A172 (cell line): ENCODE measurements at places on chromosomes 1 and 21. TPM values are rescaled to one million over a fixed set of nuclear protein-coding genes. Genes with fewer than 3 reads are reported as not detected.

Gene TFF1
- not detected in 2 replicates for total RNA-seq

Gene TIE1
- 0.41 and 3.2 TPM in 2 replicates for total RNA-seq

Gene ZNF683
- total RNA-seq = not detected in 2 replicates

Gene DIO1
- total RNA-seq = not detected in 2 replicates

Gene SLC6A9
- 0.40 and 2.1 TPM in 2 replicates for total RNA-seq

Gene CNIH4
- total RNA-seq = 120 TPM in 2 replicates

Gene MYOCOS
- not detected in 2 replicates for total RNA-seq

Gene ARV1
- 61.1 and 69.1 TPM in 2 replicates for total RNA-seq

Gene C1orf141
- not detected in 2 replicates for total RNA-seq

Gene RUSC1
- 47.0 and 48.2 TPM in 2 replicates for total RNA-seq

Gene RHBG
- not detected in 2 replicates for total RNA-seq

Gene CYP4B1
- total RNA-seq = not detected in 2 replicates

Gene PLPPR5
- total RNA-seq = not detected in 2 replicates

DNA sequence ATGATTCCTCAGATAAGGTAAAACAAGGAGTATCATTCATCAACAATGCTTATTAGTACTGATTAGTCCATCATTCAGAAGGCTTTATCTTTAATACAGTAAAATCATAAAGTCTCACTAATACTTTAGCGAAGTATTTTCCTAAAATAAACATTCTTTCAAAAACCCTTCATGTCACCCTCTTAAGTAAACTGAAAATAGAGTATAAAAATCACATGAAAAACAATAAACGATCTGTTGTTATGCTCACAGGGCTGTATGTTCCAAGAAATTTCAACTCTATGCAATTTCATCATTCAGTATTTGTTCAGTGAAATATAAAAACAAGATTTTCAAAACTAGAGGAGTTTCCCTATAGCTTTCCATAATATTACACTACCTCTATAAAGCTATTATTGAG lies 102.0 kb downstream of the DENND1B start:
- DNase-seq = no peak

DNA sequence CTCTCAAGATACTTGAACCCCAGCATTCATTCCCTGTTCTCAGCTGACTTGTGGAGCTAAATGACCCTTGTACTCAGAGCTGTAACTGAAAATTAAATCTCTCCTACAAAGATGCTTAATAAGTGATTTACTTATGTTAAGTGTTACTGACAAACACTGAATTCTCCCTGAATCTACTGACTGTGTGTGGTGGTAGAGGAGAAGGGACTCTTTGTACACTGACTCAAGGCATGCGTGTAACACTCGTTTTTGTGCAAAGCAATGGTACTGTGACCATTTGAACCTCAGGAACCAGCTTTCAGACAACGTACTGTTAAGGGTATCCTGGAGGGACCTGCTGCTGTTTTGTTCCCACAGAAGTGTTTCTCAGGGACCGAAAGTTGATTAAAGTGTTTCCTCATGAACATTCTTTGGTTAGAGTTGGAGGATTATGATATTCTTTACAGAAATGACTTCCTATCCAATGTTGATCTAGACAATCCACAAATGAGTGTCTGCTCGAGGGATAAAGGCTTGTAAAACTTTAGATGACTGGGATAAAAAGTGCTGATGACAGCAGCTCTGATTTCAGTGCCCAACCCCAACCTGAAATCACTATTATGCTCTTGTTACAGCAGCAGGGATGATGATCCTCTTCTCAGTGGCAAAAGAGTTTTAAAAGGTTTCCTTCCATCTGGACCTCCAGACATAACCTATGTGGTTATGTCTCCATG lies 12.8 kb downstream of the RGL1 start:
- no peak for DNase-seq

DNA sequence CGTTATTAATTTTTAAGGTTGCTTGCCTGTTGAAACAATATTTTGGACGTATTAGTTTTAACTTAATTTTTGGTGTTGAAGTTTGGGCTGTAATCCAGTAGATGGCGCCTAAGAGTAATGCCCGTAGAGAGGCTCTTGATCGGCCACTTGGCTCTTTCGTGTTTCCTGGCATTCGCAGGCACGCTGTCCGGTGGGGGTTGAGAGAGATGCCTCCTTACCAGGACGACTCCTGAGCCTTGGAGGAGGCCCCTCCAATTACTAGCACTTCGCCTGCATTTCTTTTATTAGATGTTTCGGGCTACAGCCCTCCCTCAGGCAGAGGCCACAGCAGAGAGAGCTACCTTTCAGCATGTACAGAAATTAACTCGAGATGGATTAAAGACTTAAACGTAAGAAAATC lies 12.0 kb downstream of the OR2M4 start:
- peak; percentile 39 for DNase-seq

GRCh38 chr21:38811257-38811656 lies 5.5 kb downstream of the ETS2 start:
- no peak for DNase-seq

DNA sequence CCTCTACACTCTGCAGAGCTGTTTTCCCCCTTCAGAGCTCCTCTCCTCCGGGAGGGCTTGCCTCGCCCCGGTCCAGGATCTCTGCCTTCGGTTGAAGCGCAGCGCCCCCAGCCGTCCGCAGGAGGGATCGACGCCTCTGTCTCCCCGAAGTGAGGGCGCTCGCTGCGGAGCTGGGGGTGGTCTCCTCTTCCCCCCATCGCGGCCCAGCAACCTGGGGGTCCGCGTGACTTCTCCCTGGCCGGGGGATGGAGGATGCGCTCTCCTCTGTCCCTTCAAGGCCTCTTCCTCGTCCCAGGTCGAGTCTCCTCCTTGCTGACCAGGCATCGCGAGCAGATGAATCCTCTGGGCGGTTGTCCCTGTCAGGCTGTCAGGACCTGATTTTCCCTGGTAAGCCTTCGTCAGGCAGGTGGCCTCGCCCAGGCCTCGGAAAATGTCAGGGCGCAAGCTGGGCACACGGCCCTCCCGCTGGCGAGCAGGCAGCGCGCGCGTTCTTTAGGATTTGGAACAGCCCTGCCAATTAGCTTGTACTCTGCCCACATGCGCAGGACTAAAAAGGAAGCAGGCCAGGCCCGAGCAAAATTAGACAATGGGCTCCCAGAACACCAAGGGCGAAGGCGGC lies 90.5 kb downstream of the EDEM3 start:
- DNase-seq = peak; percentile 47

DNA sequence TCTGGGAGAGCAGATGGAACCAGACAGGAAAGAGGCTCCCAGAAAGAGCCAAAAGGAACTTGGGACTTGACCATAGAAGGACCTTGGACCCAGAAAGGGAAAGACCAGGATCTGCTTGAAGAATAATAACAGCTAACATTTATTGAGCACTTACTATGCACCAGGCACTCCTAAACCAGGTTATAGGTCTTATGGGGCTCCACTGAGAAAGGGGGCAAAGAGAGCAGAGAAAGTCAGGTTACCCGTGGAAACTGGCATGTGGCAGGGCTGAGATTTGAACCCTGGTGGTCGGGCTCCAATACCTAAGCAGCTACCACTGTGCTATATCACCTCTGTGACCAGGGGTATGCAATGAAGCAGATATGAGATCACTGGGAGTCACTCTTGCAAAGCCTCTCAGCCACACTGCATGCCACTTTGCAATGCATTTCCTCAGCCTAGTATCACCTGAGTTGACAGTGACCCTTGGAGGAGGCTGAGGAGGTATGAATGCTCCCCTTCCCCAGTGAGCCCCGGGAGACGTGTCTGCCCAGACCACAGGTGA lies 37.8 kb downstream of the HSPG2 start:
- DNase-seq = no peak

GRCh38 chr1:243261390-243261789 lies 5.5 kb downstream of the SDCCAG8 start:
- DNase-seq = no peak

- no peak for DNase-seq
Measured at GRCh38 chr1:69738458-69739250, 170.9 kb downstream of the LRRC7 start.

DNA sequence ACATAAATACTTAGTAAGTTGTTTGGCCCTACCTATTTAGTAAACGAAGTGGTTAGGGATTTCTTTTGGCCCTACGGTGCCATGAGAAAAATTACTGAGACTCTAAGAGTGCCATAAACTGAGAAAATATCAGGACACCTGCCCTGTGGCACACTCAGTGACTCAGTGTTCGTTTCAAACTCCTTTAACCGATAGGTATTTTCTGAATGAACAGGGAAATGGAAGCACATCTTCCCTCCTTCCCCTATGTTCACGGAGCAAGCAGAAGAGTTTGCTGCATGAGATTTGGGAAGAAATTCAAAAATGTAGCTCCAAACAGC lies 134.2 kb downstream of the KAZN start:
- DNase-seq = no peak

- DNase-seq = no peak
Measured at GRCh38 chr1:26432793-26433192, 672 bp downstream of the DHDDS start.

DNA sequence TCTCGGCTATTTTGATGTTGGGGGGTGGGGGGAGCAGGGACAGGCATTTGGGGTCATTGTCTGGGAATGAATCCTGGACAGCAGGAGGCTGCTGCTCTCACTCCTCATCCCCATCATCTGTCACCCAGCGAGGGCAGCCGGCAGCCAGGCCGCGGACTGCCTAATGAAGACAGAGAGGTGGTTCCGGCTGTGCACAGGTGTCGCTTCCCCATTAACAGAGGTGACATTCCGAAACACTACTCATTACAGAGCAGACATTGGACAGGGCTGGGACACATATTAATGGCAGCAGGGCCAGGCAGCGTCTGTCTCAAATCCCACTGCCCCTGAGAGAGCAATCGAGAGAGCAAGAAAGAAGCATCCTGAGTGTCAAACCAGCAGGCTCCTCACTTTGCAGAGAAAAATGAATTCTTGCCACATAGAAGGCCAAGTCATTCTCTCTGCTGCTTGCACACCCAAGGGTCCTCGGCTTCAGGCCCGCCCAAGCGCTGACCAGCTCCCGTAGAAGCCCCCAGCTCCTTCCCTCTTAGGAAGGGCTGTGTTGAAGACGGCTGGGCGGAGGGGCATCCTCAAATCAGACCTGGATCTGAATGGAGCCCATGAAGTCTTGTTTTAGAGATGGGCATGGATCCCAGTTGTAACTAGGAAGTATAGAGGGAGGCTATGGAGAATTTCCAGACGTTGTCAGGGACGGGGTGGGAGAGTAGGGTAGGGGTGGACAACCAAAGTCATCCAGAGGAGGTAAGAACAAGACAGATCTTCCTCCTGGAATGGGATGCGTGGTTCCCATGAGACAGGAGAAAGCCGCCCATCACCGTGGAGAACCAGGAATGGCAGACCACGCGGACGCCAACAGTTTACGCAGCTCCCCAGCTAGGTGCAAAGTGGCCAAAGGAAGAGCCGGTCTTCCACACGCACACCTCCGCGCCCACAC lies 8.2 kb upstream of the LEMD1 start:
- DNase-seq = no peak

DNA sequence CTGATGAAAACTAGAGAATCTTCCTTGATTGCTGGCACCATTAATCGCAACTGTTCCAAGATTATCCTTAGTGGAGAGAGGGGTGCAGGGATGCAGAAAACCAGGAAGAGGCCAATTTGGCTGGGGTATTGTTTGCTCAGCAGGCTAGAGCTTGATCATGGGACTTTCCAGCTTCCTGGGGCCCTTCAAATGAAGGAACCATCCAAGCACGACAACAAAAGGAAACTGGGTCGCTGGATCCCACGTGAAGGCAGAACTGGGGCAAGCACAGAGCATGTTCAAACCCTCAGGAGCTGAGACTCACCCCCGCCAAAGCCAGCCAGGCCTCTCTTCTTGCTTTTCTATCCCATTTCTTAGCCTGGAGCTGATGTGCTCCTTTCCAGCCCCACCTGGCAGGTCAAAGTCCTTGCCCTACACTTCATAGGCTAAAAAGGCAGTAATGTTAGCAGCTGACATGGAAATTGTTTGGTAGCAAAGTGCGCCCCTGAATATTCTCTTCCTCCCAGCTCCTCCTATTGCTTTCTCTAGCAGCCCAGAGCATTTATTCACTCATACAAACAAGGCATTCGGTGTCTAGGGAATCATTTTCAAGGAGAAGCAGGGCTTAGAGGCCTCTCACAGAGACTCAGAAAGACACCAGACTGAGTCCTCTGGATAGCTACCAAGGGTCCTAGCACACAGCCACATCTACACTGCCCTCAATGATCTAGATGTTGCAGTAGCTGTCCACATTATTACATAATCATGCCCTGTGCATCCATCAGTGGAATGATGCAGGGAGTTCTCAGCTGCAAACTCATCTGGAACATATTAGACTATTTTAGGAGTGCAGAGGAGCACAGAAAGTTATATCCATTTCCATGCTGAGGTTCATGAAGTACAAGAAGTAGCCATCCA lies 11.5 kb downstream of the KCNA2 start:
- DNase-seq = no peak

- DNase-seq = no peak
Measured at GRCh38 chr1:66349242-66349641, 184.7 kb upstream of the SGIP1 start.

- DNase-seq = no peak
Measured at GRCh38 chr21:31798842-31799704, 67.2 kb upstream of the SCAF4 start.

DNA sequence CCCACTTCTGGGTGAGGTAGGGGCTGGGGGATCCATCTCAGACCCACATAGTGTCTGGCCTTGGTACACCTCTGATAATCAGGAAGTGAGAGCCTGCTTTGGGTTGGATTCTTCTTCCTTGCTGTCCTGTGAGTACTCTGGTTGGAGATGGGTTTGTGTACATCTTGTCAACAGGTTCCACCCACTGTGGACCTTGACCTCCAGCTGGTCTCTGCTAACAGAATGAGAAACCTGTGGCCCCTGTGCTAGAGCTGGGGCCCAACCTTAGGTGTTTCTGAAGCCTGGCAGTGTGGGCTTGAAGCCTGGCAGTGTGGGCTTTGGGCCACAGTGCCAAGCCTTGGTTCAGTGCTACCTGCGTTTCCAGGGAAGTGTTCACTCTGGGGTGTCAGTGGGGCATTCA lies 2.6 kb downstream of the ZBTB48 start:
- DNase-seq = no peak

DNA sequence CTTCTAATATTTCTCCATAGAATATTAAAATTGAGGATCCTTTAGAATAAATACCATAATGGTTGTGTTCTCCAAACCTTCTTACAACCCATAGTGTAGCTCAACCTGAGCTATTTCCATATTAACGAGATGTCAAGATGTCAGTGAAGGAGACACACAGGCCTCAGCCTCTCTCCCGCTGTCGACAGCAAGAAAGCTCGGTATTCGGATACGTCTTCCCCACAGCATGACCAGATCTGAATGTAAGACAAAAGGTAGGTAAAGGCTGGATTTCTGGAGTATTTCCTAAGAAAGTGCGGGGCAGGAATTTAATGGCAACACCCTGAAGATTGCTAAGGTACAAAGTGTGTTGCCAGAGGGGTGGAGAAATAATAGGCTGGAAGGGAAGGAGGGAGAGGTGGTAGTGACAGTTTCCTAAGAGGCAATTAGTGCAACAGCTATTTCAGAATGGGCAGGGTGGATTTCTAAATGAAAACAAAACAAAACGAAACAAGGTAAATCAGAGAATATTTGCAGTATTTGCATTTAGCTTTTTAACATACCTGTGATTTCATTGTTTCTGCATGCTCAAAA lies 1.7 kb downstream of the ADSS2 start:
- no peak for DNase-seq

GRCh38 chr1:24555591-24556413 lies at the start of gene NCMAP:
NCMAP (plus strand) TSS chr1:24556087; CDS start chr1:24595431, 39,344 bp downstream.
- no peak for DNase-seq

- peak; percentile 50 for DNase-seq
Measured at GRCh38 chr1:212482006-212482636, 49.4 kb downstream of the NENF start.

GRCh38 chr1:213669964-213670691 lies 317.6 kb upstream of the PROX1 start:
- DNase-seq = no peak

GRCh38 chr1:91827087-91827458 lies 58.9 kb downstream of the TGFBR3 start:
- no peak for DNase-seq
